GM20000 (cell line): ENCODE measurements at places on chromosomes 6 and 20.

DNA sequence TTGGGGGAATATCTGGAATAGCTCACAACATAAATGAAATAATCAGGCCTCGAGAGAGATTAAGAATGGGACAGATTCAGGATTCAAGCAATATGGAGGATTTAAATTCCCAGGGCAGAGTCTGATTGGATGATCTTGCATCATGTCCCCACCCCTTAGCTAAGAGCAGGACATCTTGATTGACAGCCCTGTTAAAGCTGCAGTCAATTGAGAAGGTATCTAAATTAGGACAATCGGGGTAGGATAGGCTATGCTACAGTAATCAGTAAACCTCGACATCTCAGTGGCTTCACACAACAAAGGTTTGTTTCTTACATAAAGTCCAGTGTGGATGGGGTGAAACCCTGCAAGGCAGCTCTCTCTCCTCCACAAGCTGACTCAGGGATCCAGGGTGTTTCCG lies 109.5 kb downstream of the EYA2 start:
- no peak for DNase-seq

DNA sequence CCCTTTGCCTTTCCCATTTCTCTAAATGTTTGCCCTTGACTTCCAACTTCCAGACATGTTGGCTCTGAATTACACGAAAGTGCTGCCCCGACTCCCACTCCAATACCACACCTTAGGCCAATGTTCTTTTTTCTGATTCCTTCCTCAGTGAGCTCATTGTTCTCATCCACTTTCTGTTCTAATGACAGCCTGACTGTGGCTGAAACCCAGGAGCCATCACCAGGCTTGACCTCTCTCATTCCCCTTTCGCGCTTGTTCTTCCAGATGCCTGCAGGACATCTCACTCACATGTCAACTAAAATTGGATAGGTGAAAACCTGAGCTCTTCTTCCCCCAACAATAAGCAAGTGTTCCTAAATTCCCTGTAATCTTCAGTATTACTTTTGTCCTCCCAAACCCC lies 40.4 kb downstream of the PTPRK start:
- DNase-seq = no peak

DNA sequence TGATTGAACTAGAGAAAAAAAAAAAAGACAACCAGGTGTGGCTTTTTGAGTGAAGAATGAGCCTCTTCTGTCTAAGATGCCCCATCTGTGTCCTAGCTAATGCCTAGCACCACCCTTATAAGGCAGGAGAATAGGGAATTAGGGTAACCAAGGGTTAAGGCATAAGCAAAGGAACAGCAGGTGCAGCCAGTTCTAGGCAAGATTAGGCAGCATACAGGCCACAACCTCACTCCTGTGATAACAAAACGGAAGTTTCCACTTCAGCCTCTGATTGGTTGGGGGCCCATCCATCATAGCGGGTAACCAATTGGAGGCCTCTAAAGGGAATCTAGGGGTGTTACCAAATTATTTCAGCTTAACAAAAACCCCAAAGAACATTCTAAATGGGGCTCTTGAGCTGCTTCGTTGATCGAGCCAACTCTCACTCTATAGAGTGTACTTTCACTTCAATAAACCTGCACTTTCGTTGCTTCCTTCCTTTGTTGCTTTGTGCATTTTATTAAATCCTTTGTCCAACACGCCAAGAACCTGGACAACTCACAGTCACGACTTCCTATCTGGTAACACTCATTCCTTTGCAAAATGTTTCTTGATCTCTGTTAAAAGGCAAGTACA lies 61.9 kb upstream of the TAGAP start:
- DNase-seq = peak; percentile 79

- DNase-seq = peak; percentile 69
These were observed 55.2 kb upstream of the TBC1D7 start for GRCh38 chr6:13383328-13384163.

DNA sequence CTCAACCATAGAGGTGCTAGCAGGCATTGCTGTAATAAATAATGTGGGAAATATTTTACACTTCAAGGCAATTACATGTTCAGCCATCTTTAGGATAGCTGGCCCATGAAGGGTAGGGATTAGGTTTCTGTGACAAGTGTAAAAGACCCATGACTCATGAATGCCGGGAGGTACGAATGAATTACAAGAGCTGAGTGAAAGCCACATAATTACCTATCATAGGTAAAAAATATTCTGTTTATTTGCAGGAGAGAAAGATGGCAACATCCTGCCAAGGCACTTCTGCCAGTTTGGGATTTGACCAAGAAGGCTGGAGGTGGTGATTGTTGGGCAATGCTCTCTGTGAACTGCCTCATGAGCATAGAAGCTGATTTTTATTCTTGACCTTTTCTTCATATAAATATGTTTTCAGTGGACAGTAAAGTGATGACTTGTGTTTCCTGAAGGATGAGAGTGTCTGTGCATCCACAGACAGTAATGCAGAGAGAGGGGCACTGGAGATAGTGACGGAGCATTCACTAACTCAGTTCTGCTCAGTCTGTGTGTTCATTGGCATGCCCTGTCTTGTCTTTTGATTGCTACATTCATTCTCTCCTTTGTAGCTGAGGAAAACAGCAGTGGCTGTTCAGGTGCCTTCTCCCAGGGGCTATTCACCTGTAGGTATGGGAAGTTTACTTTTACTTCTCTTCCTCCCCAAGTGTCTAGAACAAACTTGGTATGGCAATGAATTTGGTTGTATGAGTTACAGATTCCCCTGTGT lies 481.1 kb downstream of the TFAP2B start:
- no peak for DNase-seq

- peak; percentile 72 for DNase-seq
These were observed 29.6 kb downstream of the PMEPA1 start for GRCh38 chr20:57680131-57680716.

DNA sequence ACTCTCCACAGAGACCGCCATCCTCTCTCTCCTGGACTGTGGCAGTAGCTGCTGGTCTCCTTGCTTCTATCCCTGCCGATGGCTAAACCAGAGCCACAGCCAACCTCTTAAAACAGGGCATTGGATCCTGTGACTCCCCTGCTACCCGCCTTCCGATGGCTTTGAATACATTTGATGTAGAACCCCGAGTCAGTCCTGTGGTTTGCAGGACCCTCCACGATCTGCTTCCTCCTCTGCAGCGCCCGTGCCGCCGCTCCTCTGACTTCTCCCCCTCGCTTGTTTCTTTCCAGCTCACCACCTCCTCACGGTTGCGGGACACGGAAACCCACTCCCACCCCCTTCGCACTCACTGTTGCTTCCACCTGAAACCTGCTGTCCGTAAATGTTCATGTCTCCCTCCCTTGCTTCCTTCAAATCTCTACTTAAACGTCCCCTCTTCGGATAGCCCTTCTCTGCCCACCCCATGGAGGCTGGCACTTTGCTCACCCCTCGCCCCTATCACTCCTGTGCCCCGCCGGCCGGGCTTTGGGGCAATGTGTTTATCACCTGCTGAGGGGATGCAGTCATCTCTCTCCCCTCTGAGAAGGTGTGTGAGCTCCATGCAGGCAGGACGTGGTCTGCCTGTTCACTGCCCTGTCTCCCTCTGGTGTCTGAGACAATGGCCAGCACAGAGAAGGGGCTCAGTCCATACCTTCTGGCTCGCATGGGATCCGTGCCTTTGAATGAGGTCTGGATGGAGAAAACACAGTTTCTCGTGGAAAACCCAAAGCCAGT lies 67.8 kb downstream of the GFOD1 start:
- DNase-seq = no peak

- DNase-seq = no peak
These were observed 112.6 kb upstream of the TRAF3IP2 start for GRCh38 chr6:111718326-111718725.

GRCh38 chr6:133671376-133671775 lies 217.5 kb upstream of the TCF21 start:
- no peak for DNase-seq

DNA sequence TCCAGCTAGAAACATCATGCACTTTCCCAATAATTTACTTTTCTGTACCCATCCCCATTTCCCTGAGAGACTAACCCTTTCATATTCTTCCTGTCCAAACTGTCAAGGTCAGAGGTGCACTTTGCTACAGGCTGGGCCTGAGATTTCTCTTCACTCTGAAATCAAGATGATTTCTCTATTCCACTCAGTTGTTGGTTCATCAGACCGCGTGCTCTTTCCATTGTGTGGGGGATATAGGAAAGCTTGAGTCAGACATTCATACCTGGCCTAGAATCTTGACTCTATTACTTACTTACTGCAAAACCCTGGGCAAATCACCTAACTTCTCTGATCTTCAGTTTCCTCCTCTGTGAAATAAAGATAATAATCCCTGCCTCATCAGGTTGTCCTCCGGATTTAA lies 4.7 kb upstream of the ZDHHC14 start:
- no peak for DNase-seq

DNA sequence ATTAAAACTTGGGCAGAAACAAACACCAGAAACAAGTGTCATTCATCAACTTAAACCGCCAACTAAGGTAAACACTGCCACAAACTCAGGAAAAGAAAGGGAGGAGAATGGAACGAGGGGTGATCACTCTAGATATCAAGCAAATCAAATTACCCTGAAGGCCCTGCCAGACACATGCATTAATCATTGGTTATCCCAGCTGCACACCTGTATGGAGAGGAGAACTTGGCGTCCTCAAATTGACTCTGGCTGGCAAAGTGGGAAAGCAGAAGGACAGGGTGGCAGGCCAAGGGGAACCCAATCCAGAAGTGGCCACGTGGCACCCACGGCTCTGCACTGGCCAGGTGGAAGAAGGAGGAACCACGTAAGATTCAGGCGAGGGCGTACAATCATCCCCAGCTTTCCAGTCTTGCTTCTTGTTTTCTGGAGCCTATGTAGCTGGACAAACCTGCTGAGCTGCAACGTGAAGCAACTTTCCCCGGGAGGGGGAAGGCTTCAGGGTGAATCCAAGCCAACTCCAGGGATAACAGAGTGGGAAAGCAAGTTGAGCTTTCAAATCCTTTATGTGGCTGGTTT lies 156.2 kb upstream of the JARID2 start:
- DNase-seq = no peak

- no peak for DNase-seq
These were observed 46.6 kb downstream of the DTNBP1 start for GRCh38 chr6:15616261-15616660.

DNA sequence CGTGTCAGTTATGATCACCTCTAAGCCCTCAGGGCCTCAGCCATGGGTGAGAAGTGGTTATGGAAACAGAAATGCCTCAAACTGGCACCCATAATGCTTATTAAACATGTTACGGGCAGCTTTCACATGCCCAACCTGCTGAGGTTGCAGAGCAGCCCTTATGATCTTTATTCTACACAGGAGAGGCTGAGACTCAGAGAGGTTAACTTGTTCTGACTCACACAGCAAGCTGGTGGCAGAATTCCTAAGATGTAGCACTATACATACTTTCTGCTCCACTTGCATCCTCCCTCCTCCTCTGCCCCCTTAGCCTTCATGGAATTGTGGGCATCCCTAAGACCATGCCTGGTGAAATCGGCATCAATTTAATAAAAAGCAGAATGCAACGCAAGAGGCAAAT lies 34.7 kb upstream of the IGF2R start:
- no peak for DNase-seq

GRCh38 chr6:10542213-10542612 lies 21.1 kb downstream of the GCNT2 start:
- DNase-seq = no peak

DNA sequence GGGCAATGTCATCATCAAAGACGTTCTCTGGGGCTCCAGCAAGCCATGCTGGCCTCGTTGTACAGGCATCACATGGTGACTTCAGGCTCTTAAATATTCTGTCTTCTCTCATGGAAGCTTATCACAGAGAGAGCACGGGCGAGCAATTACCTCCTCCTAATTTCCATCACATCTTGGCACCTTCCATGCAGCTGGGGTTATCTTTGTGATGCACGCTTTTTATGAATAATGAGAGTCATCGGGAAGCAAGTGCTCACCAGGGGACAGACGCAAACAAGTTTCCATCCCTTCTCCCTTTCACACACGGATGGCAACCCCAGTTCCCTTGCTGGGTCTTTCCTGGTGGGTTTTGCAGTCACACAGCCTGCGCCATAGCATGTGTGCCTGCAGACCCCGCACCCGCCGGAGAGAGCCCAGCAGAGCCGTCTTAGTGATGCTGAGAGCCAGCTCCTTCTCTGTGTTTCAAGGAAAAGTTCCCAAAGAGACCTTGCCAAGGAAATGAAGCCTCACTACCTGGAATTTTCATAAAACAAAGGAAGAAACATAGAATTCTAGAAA lies 116.3 kb upstream of the AFDN start:
- no peak for DNase-seq

DNA sequence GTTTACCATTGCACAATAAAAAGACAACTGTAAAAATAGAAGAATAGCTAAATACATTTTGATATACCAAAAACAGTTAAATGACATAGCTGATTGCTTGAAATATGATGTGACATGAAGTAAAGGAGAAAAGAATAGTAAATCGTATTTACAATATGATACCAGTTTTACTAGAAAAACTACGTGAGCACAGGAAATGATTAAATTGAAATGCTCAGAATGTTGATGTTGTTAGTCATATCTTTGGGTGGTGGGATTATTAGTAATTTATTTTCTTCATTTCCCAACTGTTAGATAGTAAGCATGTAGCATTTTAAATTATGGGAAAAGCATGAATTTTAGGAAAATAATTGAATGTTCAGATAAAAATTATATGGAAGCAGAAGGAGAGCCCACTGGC lies 268.3 kb upstream of the TAB2 start:
- no peak for DNase-seq

DNA sequence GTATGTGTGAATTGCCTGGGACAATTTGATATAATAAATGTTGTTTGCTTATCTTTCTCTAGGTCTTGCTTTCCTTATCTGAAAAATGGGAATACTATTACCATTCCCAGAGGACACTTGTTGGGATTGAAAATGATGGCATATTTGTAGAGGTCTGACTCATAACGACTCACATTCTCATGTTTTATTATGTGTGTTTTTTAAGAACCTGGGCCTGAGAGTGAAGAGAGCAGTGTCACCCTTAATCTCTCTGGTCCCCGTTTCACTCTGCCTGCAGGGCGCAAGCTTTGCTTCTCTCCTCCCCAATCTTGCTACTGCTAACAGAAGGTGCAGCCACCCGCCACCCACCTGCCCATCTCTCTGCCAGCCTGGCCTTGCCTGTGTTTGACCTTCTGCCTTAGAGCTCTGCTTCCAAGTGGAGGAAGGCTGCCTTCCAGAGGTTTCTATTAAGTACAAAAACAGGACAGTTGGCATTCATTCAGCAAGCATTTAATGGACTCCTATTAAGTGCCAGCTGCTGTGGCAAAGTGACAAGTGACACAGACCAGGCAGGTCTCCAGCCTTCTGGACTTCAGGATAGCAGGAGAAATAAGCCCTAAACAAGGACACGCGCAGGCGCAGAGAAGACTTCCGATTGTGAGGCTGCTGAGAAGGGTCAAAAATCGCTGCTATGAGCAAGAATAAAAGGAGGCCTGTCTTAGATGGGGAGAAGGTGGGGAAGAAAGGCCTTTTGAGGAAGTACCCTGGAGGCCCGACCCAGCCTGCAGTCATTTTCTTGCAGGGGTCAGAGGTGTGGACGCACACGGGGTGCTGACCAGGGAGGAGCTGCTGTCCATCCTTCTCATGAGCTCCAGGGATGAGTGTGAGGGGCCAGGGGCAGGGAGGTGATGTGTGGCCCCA lies 112.5 kb downstream of the JPH2 start:
- no peak for DNase-seq
